T-helper 9 cell (primary cell): ENCODE measurements at places on chromosomes 6 and 20.

DNA sequence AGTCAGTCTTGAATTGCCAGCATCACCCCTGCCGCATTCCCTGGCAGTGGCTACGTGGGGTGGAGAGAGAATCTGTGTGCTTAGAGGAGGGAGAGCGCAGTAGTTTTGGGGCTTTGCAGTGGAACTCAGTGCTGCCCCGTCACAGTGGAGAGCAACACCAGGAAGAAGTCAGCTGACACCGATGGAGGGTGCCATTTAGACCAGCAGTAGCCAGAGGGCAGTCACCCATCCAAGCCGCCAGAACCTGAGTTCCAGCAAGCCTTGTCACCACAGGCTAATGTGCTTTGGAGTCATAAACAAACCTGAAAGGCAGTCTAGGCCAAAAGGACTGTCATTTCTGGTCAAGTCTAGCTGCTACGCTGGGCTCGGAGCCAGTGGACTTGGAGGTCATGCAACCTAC, 22.0 kb upstream of the PERP start:
- DNase-seq, result no peak

DNA sequence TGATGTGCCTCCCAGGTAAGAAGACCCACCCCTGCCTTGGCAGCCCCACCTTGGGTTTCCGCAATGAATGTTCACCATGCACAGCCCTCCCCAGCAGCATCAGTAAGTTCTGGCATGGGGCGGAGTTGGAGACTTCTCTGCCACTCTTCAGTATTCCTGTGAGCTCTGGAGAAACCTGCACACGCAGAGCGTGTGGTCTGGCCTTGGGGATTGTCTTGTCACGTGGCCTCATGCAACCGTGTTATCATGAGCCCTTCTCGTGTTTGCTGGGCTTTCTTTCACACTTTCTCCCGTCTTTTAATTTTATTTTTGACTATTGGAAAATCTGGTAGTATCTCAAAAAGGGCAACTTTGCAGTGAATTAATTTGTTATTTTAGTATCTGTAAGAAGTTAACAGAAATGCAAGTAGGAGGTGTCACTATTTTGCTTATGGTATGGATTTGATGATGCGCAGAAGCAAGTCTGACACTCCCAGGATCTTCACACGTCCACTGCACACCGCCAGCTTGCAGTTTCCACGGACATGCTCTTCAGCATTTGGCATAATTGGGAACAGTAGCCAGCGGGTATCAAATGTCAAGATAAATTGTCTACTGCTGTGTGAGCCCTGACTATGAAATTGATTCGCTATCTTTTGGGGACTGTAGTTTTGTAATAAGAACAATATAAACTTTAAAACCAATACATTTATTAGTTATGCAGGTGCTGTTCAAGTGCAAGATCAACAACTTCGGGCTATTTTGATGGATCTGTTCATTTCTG, 463.5 kb downstream of the QKI start:
- no peak for DNase-seq

DNA sequence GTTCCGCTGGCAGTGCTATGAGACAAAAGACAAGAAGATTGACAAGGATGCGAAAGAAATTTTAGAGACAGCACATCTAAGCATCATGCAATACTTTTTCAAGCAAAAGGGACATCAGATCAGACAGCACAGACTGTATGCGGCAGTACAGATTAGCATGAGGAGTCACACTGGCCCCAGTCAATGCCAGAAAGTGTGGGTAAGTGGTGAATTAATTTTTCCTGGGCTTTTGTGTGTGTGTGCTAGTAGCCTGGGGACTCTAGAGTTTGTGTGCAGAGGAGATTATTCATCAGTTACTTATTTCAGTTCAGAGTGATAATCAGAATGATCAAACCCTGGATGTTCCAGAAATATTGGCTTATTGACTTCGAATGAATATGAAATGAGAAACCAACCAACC, 47.2 kb downstream of the LAMA4 start:
- no peak for DNase-seq

- no peak for DNase-seq
These were observed 11.6 kb downstream of the BACH2 start for GRCh38 chr6:90285042-90285481.
